ENCODE measurements at places on chromosomes 1 and 21.

GRCh38 chr21:42666023-42666747 is 12.8 kb downstream of the PDE9A start:
- no peak for DNase-seq

GRCh38 chr1:24635195-24635843 is 7.8 kb upstream of the SRRM1 start:
- no peak for DNase-seq

GRCh38 chr1:237672748-237673147 is 218.0 kb downstream of the ZP4 start:
- DNase-seq = no peak

DNA sequence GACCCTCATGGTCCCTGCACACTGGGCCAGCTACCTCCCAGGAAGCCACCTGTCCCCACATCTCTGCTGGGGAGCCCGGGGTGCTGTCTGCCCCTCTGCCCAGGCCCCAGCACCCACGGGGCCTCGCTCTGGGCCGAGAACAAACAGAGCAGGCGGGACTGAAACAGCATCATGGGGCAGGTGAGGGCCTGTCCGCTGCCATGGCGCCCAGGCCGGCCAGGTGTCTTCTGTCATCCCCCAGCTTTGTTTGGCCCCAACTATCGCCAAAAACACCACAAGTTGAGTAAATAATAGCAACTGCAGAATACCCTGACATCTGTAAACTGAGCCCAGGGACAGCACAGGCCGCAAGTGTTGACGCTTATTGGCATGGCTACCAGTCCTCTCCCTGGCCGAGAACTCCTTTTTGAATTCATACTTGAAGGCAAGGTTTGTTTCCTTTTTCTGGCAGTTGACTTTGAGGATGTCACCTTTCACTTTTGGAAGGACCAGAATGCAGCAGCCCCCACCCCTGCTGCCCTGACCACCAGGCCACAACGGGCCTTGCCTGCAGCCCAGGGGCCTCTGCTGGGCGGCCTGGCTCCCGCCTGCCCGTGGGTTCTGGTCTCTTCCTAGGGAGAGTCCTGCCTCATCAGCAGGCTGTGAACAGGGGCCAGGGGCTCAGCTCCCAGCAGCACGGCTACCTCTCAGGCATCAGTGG is 152.7 kb downstream of the CASZ1 start:
- no peak for DNase-seq

DNA sequence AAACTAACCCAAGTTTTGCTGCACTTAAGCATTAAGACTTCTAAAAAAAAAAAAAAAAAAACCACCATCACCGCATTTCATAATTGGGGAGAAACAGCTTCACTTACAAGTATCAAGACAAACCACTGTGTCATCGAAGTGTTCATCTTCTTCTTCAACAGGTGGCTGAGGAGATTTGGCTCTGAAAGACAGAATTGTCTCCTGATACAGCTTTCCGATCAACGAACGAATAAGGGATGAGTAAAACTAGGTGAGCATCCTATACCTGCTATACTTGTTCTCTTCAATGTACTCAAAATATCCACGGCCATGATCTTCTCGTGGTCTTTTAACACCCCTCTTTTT is 2.0 kb downstream of the HNRNPU start:
- no peak for DNase-seq

- DNase-seq = no peak
Observed at GRCh38 chr1:37108596-37109188, 74.4 kb upstream of the GRIK3 start.

DNA sequence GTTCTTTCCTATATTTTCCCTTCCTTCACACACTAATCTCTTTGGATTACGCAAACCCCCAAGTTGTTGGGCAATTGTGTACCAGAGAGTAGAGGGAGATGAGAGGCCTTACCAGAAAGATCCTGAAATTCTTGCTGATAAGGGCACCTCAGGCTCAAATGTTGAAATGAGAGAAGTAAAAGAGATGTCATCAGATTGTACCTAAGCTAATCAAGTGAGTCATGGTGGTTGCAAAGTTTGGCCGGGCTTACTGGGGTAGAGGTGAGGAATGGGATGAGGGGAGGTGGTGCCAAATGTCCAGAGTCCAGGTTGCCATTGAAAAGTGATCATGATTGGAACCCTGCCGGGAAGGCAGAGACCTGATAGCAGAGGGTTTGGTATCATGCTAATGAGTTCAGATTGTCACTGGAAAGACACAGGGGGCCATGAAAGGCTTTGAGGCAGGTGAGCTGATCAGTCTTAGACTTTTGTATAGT is 43.1 kb downstream of the OPTC start:
- no peak for DNase-seq

- DNase-seq = no peak
Observed at GRCh38 chr21:31592516-31592915, 67.0 kb upstream of the SOD1 start.

DNA sequence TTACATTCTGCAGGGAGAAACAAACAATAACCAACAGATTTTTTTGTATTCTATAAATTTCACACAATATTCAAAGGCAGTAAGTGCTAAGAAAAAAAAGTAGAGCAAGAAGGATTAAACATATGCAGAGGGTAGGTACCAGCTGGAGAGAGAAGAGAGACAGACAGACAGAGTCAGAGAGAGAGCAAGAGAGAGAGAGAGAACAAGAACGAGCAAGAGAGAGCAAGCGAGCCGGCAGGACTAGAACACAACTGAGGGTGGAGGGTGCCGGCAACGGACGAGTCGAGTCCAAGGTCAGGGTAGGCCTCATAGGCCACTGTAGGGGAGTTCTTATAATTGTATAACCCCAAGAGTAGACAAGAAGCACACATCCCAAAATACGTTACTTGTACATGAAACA is 97.1 kb downstream of the RERE start:
- DNase-seq = no peak

- no peak for DNase-seq
Observed at GRCh38 chr21:43944078-43944633, 68.0 kb upstream of the TRAPPC10 start.

GRCh38 chr1:17289721-17290120 is 18.3 kb upstream of the PADI4 start:
- DNase-seq = no peak

GRCh38 chr21:28227881-28228635 is 764.6 kb downstream of the LTN1 start:
- no peak for DNase-seq

DNA sequence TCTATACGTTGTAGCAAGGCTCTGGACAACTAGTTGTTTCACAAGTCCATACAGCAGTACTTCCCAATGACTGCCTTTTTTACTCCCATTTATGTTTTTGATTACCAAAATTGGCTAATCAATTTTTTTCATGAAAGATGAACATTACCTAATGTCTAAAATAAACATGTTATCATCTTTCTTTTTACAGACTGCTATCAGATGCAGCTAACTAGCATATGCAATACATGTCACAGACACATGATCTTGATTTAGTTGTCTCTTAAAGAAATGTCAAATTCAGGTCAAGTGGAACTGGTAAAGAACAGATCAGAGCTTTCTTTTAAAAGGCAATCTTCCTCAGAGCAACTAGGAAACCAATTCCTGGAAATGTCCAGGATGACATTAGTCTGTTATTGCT is 630 bp upstream of the DBT start:
- no peak for DNase-seq

- no peak for DNase-seq
Observed at GRCh38 chr1:67754526-67754920, 69.5 kb downstream of the GADD45A start.

- DNase-seq = no peak
Observed at GRCh38 chr21:24727803-24728440, 879.4 kb downstream of the MRPL39 start.

DNA sequence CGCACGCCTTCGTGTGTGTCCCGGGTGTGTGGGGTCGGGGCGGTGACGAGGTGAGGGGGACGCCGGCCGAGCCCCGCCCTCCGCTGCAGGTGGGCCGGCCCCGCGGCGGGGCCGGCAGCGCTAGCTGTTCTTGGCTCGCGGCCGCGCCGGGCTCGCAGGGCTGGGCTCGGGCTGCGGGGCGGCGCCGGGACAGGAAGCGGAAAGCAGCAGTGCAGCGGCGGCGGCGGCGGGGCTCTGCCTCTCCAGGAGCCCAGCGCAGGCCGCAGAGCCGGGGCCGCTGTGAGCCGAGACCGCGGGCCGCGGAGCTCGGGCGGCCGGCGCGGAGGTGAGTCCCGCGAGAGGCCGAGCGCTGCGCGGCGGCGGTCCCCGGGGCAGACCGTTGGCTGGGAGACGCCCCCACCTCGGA is at the start of gene VANGL1:
Gene VANGL1 (plus strand): TSS at position 209 of the 406 bp plus-strand sequence. CDS start 9,444 bp downstream, outside the sequence.
- DNase-seq = no peak

- DNase-seq = no peak
Observed at GRCh38 chr1:212281590-212281989, 3.6 kb upstream of the PPP2R5A start.

GRCh38 chr1:52385376-52385775 is 18.8 kb downstream of the ORC1 start:
- no peak for DNase-seq

DNA sequence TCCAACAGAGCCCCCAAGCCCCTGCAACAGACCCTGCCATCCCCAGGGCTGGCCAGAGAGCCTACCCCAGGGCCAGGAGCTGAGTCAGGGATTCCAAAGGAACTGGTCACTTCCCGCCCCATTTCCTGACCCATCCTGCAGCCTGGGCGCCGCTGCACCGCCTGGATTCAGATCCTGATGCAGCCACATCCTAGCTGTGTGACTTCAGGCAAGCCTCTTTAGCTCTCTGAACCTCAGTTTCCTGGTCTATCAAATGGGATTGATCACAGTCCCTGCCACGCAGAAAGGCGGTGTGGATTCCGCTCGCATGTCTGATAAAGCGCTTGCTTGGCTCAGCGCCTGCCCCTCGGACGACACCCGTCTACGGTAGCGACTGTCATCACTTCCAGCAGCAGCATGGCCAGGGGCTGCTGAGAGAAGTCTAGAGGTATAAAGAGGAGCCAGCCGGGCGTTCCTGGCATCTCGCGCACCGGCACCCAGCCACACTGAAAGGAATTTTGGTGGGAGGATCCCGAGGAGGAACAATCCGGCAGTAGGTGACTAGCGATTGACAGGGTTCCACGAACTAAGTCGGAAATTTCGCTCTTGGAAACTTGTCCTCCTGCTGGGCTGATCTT is 10.1 kb downstream of the EPHA2 start:
- DNase-seq = no peak

- DNase-seq = no peak
Observed at GRCh38 chr21:36184545-36184944, 27.9 kb downstream of the DOP1B start.

GRCh38 chr1:119001181-119002027 is 13.3 kb upstream of the TBX15 start:
- no peak for DNase-seq

DNA sequence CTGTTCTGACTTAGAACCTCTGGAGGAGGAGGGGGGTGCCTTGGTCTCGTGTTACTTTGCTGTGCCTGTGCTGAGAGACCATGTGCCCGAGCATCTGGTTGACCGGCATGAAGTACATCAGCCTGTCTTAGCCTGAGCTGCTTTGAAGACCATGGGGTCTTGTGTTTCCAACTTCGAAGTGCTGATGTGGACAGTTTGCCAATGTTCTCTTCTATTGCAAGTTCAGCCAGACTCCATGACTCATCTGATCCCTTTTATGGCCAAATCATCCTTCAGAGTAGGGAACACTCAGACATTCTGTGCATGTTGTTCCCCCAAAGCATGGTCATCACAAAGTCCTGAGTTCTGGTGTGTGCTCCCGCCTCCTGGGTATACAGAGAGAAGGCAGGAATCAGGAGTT is 6.0 kb upstream of the PLA2G2C start:
- DNase-seq = no peak

- DNase-seq = no peak
Observed at GRCh38 chr21:35294231-35294898, 245.3 kb upstream of the RUNX1 start.

GRCh38 chr1:79235301-79236002 is 228.9 kb upstream of the ADGRL4 start:
- no peak for DNase-seq

- DNase-seq = no peak
Observed at GRCh38 chr1:214637722-214638458, 34.9 kb downstream of the CENPF start.

DNA sequence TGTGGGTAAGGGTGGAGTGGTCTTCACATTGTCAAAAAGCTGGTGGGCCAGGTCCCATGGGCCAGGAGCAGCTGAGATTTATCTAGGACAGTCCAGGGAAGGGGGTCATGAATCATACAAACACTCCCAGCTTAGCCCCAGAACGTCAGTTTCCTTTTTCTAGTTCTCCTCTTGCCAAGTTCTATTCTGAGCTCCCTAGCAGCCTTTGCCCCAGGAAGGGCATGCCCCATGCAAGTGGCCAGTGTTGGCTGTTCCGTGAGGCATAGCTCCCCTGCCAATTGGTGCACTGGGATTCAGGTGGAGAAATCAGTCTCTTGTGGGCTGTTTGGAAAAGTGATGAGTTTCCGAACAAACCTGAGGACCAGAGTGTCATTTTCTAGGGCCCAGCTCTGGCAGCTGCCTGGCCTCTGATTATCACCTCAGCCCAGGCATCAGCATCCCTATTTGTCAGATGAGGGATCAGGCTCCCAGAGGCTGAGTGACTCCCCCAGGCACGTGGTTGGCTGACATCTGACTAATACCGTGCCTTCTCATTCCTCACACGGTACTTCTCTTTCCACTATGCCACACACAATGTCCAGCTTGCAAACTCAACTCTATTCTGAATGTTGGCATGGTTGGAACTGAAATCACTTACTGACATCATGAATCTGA is 14.2 kb upstream of the MYOM3 start:
- DNase-seq = no peak

DNA sequence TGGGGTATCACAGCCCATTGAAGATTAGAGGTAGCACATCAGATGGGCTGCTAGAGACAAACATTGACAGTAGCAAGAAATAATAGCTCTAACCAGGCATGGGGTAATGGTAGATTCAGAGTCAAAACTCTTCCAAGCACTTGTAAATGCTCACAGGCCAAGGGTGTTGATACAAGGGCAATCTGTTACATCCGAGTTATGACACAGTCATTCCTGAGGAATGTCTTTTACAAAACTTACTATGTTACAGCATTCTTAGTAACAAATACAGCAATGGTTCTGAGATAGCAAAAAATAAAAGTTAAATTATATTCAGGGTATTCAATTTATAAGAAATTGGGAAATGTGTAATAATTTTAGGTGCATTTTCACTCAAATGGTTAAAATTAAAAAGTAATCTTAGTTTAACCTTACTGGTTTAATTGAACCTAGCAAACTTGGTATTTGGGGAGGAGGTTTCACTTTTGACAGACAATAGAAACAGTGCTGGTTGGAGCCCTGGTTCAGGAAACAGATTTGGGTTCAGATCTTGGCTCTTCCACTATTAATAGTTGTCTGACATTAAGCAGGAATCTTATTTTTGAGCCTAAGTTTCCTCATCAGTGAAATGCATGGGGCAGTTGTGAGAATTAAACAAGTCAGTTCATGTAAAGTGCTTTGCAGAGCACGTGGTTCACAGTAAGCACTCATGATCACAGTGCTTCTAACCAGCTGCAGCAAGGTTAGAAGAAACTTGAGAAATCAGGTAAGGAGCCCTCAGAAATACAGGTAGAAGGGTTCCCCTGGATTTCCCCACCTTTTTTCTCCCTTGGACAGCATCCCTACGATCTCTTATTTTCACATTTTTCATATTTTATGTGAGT is 4.4 kb downstream of the ST3GAL3 start:
- no peak for DNase-seq

GRCh38 chr1:234388094-234388493 is 14.8 kb downstream of the COA6 start:
- no peak for DNase-seq

- DNase-seq = no peak
Observed at GRCh38 chr1:206050655-206051235, 2.2 kb upstream of the RHEX start.

GRCh38 chr1:39354572-39354971 is 136.9 kb upstream of the BMP8A start:
- DNase-seq = no peak

- DNase-seq = no peak
Observed at GRCh38 chr1:224380003-224380402, 23.3 kb downstream of the CNIH4 start.

GRCh38 chr1:93005252-93005598 is 44.0 kb upstream of the DIPK1A start:
- DNase-seq = no peak

All from stimulated activated CD4-positive, alpha-beta T cell treated with anti-CD3 and anti-CD28 coated beads, TNF-alpha, amount 100 ng/mL, for 1 hour (primary cell).